ENCODE measurements at places on chromosomes 6 and 20.

GRCh38 chr6:56806368-56806767, 148.5 kb upstream of the BEND6 start:
- no peak for DNase-seq

- DNase-seq: no peak
Observed at GRCh38 chr20:63106765-63107448, 100.1 kb upstream of the BHLHE23 start.

- no peak for DNase-seq
Observed at GRCh38 chr6:128605961-128606360, 85.6 kb upstream of the PTPRK start.

DNA sequence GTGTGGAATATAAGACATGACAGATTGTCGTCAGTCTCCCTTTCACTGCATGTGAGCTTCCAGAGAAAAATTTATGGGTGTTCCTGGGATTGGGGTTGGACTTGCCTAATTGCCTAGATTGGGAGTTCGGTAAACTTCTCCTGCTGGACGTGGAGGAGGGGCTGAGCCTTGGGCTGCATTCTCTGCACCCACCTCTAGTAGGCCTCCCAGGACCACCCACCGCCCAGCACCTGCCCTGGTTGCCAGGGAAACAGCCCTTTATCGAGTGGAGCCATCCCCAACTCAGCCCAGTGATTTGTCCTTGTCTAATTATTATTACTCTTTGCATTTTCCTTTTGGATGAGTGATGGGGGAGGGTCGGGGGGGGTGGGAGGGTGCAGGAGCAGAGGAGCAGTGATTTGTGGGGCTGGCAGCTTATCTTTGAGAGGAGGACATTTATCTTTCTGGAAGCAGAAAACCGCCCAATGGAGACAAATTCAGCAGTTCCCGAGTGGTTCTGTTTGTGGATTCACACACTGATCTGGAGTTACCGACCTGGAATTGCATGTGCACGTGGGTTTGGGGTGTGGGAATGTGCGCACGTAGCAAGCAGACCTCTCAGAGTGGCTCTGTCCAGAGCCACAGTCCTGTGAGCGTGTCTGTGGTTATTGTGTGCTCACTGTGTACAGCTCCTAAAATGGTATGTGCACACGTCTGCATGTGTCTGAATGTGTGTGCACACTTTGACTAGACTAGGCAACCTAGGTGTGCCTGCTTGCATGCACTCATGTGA, 104.5 kb downstream of the DHX35 start:
- DNase-seq: no peak

DNA sequence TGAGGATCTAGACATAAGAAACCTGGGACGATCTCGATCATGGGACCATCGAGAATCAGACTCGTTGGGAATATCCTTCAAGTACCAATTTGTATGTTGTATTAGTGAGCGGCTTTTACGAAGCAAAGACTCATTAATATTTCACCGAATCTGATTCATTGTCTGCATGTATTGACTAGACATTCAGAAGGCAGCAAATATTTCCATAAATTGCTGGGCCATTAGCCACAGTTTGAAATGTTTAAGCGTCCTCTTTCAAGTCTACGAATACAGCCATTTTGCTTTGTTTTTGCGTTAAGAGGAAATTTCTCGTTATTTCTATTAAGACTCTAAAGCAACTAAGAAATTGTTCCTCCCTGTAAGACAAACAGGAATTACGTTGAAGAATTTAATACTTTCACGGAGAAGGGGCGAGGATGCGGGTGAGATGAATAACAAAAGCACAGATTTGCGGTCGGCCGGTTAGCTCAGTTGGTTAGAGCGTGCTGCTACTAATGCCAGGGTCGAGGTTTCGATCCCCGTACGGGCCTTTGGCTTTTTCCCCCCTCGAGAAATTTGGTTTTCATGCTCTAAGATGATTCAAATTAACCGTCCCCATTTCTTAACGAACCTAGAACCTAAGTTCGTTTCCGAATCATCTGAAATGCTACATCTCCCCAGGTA, 18.5 kb downstream of the POM121L2 start:
- DNase-seq: no peak

- DNase-seq: peak; percentile 66
Observed at GRCh38 chr20:58693226-58694006, 816 bp downstream of the NPEPL1 start.

GRCh38 chr6:170224694-170225660, 65.9 kb downstream of the DLL1 start:
- no peak for DNase-seq

GRCh38 chr6:13180538-13180937, 147.8 kb downstream of the TBC1D7 start:
- no peak for DNase-seq

DNA sequence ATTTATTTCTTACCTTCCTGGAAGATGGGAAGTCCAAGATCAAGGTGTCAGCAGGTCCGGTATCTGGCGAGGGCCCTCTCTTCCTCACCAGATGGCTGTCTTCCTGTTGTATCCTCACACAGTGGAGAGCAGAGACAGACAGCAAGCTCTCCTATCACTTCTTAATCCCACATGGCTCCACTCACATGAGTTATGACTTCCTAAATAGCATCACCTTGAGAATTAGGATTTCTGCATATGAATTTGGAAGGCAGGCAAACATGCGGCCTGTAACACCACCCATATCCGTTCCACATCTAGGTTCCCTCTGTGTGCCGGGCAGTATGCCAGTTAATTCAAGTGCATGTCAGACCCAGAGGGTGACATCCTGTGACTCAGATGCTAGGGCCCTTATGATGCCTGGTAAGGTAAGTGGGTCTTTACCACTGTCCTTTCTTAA, 2.1 kb downstream of the RAET1E start:
- DNase-seq: peak; percentile 50

GRCh38 chr6:28134015-28134414, 7.7 kb upstream of the ZKSCAN8 start:
- DNase-seq: no peak

GRCh38 chr20:44540834-44541233, 19.0 kb upstream of the SERINC3 start:
- DNase-seq: no peak

DNA sequence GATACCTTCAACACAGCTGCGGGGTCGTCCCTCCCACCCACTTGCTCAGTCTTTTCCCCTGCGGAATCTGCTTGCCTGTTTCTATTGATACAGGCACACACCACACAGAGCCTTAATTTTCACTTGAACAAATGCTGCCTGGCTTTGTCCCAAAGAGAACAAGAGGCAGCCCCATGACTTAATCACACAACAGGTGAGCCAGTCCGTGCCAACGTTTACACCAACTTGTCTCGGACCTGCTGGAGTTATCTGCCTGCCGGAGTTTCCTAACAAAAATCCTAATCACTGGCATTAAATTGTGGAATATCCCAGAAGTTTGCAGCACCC, 186.8 kb upstream of the RREB1 start:
- DNase-seq: no peak

DNA sequence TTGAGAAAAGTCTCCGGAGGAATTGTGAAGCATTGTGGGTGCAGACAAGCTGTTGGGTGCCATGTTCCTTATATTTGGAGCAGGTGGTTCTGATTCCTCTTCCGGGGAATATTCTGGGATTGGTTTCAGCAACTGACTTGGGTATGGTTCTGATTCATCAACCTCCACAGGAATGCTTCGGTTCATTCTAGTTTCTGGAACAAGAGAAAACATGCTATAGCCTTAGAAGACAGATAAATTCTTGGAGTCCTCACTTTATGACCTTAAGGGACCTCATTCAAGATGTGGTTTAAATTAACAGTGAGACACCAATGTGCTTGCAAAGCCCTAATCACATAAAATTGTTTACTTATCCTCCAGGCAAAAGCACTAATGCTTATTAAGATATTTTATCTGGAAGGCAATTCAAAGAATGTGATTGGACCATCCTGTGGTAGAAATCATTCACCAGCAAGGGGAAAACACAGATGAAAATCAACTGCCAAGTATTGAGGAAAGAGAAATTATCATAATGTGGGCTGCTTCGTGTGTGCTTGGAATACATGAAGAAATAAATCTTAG, 13.7 kb downstream of the TRAF3IP2 start:
- no peak for DNase-seq

DNA sequence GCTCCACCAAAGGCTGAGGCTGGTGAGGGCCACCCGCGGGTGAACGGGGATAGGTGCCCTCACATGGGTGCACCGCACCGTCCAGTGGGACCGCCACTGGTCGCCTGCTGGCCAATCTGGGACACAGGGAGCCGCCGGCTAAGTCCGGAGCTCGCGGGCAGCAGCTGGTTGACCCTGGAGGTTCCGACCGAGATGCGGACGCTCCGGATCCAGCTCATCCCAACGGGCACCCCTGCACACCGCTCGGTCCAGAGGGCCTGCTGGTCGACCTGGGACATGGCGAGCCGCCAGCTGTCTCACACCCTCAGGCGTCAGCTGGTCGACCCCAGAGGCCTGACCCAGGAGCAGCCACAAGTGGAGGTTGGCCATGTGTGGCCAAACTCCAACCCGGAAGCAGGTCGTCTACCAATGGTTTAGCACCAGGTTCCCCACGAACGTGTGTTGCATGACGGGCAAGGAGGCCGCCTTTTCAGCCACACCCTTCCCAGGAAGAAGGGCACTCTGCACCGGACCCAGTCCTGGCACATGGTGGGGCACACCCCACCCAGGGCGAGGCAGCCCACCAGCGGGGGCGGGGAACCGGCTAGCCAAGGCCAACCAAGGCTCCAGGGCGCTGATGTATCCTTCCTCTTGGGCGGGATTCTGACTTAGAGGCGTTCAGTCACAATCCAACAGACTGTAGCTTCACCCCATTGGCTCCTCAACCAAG, 746.0 kb upstream of the DEFB115 start:
- no peak for DNase-seq

- no peak for DNase-seq
Observed at GRCh38 chr6:65191471-65191870, 515.6 kb downstream of the EYS start.

DNA sequence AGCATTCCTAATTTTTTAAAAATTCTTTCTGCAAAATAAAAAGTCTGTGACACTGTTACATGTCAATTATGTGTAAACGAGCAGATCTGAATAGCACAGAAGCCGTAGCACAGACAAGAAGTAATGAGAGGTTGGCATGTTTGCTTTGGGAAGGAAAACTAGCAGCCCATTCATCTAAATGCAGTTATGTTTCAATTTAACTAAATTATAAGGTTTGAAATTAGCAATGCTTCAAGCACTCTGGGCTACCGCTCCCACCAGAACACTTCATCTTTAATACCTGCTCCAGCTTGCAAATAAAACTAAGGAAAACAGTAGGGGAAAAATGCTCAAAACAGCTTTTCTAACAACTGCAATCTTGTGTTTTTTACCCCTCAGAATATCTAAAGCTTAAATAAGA, 73.9 kb downstream of the PTPRK start:
- DNase-seq: no peak

GRCh38 chr6:42221546-42221945, 3.9 kb upstream of the MRPS10 start:
- no peak for DNase-seq

DNA sequence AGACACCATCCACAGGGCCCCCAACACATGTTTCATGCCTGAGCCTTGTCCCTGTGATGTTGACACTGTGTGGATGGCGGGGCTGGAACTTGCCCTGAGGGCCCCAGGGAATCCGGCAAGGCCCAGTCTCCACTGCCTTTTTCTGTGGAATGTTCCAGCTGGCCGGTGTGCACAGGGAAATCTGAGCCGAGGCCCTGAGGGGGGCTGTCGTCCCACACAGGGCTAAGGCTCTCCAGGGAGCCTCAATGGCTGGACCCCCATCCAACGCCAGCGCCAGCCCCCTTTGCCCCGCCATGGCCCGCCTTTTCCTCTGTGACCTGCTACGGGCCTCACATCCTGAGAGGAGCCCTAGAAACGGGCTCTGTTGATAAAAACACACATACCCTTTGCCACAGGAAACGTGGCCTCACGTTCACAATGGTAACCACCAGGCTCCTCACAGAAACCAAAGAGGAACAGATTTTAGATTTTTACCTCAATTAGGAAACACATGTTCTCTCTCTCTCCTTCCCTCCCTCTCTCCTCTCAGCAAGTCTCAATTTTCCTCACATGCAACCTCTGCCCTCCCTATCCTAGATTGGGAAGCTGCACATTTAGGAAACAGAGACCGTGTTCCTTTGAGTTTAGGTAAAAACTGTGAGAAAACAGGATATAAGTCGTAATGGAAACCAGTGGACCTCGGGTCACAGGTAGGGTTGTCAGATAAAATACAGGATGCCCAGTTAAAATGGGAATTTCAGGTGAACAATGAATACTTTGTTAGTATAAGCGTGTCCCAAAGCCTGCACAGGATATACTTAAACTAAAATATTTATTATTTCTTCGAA, 13.7 kb upstream of the ZNF831 start:
- DNase-seq: peak; percentile 80

DNA sequence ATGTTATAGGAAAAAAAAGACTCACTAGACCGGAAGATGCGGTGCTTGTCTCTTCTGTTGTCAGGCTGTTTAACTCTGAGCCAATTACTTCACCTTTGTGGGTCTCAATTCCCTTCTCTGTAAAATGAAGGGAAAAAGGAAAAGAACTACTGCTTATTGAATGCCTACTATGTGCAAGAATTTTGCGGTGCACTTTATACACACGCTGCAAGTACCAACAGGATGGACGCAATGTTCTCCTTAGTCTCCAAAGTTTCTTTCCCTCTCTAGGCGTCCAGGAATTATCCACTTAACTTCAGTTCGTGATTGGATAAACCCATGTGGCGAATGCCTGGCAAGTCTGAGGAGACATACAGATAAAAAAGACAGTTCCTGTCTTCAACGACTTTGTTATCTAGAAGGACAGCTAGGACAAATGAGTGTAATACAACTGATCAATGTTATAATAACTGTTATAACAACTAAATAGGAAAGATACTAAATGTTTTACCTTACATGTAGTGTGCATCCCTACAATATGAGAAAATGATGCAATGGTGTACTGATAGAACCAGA, 69.0 kb upstream of the JARID2 start:
- DNase-seq: no peak

- DNase-seq: no peak
Observed at GRCh38 chr6:51926125-51926524, 161.3 kb downstream of the PKHD1 start.

GRCh38 chr20:25275813-25276532, 28.1 kb downstream of the PYGB start:
- DNase-seq: no peak

- DNase-seq: no peak
Observed at GRCh38 chr6:155207223-155207622, 56.6 kb upstream of the CLDN20 start.

DNA sequence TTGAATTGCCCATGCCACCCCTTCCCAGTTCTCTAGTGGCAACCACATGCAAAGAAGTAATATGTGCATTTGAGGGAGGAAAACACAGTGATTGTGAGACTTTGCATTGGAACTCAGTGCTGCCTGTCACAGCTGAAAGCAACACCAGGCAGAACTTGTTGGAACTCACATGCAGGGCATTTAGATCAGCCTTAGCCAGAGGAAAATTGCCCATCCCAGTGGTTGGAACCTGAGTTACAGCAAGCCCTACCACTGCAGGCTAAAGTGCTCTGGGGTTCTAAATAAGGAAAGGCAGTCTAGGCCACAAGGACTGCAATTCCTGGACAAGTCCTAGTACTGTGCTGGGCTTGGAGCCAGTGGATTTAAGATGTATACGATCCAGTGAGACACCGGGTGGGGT, 245.3 kb upstream of the UFL1 start:
- no peak for DNase-seq

- no peak for DNase-seq
Observed at GRCh38 chr20:8043687-8044282, 24.2 kb upstream of the TMX4 start.
